ENCODE measurements at places on chromosomes 3 and 15.
A peak's percentile ranks its signal among the peaks of the same experiment; 100 is the strongest.

- DNase-seq: no peak
These were observed 24.1 kb upstream of the GP9 start for GRCh38 chr3:129036222-129037092.

GRCh38 chr3:10353160-10353559 lies 32.2 kb upstream of the SEC13 start:
- no peak for DNase-seq

DNA sequence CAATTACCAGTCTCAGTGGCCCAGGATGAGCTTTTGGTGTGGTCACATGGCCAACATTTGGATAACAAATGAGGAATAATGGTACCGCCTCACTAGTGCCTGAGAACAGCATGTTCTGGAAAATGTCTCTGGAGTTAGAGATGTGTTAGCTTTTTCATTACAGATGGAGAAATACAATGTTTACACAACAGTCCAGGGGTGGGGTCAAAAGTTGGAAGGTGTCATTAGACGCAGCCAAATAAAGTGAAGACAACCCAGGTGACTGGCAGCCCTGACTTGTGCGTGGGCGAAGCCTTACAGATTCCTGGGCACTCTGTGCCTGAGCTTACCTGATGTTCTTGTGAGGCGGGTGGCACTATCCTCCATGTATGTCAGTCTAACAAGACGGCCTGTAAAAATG lies 12.8 kb downstream of the IL17RB start:
- no peak for DNase-seq

DNA sequence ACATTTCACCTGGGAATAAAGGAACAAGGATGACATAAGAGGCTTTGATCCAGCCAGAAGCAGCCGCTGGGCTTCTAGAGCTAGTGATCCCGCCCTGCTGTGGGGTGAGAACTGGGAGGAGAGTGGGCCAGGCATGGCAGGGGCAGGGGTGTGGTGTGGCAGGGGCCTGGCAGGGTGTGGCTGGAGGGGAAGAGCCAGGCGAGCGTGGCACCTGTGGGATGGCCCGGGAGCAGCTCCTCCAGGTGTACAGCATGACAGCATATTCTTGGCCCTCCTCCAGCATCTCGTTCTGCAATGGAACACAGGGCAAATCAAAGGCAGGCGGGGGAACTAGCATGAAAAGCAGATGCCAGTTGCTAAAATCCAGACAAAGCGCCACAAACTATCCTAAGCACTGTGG lies 35.5 kb downstream of the CYFIP1 start:
- no peak for DNase-seq

- DNase-seq: no peak
These were observed 66.6 kb downstream of the C3orf20 start for GRCh38 chr3:14741510-14741909.

DNA sequence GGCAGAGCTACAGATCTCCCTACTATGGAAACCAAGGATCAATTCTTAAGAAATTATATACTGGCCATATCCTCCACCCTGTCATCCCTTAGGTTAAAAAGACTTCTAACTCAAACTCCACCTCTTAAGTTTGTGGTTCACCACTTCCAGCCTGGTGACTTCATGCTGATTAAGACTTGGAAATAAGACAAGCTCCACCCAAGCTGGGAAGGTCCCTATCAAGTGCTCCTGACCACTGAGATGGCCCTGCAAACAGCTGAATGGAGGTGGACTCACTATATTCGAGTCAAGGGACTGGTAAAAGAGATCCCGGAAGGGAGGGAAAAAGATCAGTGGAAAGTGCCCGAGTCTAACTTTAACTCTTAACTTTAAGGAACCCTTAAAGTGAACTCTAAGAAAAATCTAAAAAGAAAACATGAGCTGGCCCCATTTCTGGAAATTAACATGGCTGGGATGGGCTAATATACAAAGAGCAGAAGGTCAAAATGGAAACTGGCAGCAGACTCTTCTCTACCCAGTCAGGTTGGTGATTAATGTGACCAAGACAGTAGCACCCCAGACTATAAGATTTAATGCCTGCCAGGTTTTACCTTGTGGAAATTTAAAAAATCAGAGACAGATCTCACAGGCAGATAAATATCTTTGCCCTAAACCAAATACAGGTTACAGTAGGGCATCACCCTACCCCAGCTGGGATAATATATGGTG lies 43.9 kb downstream of the PPCDC start:
- no peak for DNase-seq

GRCh38 chr3:76203578-76203977 lies 418.2 kb upstream of the ZNF717 start:
- no peak for DNase-seq

DNA sequence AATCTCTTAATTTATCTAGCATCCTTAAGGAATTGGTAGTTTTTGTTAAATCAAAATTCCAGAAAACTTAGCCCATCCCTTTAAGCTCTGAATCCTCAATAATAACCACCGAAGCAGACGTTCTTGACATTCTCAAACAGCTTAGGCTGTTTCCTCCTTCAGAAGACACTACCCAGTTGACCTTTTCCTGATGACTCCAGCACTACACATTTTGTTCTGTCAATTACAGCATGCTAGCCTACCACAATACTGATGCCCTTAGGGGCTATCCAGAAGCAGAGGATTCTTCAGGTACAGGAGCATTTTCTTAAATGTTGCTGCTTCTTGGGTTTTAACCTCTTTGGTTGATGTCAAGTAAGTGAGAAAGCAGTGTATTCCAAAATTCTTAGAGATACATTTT lies 33.4 kb downstream of the ETV5 start:
- DNase-seq: no peak

GRCh38 chr3:29335438-29335837 lies 54.6 kb downstream of the RBMS3 start:
- no peak for DNase-seq

- DNase-seq: no peak
These were observed 762.2 kb upstream of the ALCAM start for GRCh38 chr3:104604326-104605010.

- no peak for DNase-seq
These were observed 25.5 kb upstream of the COL6A6 start for GRCh38 chr3:130491431-130491830.

GRCh38 chr15:67559158-67559557 lies 16.7 kb downstream of the MAP2K5 start:
- no peak for DNase-seq

- no peak for DNase-seq
These were observed 75.6 kb downstream of the FBXL22 start for GRCh38 chr15:63672775-63673174.

DNA sequence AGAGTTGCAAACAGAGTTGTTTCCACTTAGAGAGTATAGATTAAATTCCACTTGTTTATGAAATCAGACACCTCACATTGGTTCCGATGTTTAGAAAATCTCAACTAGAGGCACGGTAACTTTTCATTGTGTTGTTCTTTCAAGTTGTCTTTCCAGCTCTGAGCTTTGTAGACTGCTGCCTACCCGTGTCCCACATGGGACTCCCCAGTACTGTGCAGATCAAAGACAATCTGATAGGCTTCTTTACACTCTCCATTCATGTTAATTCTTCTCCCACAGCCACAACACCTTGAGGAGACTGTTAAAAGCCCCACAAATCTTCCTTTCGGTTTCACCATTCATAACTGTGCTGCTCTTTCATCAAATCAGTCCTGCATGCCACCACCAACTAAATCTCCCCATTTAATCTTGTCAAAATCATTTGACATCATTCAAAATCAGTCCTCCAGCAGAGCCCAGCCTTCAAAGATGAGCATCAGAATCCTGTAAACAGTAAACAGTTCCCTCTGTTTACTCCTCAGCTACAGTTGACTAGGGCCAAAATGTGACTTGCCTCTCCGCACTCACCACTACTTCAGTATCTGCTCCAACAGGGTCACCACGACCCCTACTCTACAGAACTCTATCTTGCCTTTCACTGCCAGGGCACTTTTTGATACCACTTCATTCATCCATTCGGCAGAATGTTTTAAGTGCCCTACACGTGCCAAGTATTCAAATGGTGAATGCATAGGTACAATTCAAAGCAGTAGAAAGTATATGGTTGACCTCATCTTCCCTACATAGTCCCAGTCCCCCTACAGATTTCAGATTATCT lies 8.3 kb downstream of the ANXA2 start:
- DNase-seq: peak; percentile 80

- no peak for DNase-seq
These were observed 268.6 kb downstream of the SV2B start for GRCh38 chr15:91368611-91369010.

- no peak for DNase-seq
These were observed 40.0 kb downstream of the CTXND1 start for GRCh38 chr15:80211976-80212375.

GRCh38 chr15:101614001-101614585 lies 38.1 kb downstream of the TM2D3 start:
- DNase-seq: no peak

DNA sequence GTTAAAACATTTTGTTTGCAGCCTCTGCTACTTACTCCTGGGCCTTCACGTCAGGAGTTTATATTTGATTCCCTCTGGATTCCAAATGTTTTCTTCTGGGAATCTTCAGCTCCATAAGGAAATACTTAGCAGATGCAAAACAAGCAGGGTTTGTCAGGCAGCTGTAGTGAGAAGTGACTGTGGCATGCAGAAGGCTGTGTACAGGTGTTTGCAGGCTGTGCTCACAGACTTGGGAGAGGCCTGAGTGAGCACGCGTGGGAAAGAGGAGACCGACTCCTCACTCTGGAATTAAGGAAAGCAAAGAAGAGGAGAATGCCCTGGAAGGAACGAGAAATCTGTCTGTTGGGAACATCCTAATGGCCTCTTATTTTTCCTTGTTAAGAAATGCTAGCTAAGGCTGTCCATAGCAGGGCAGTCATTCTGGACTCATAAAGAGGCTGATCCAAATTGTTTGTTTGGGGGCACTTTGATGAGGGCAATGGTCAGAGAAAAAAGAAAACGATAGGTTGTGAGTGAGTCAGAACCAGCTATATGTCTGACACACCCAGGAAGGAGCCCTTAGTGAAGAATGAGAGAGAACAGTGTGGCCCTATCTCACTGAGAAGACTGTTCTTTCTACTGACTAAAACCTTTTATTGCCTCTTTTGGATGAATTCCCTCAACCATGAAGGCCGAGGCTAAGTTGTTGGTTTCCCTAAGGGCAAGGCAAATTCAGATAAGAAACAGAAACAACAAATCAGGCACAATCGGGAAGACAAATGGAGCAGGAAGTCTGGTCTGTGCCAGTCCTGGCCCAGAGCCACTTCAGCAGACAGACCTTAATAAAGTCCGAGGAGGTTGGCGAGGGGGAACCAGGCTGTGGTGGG lies 82.6 kb downstream of the TGFBR2 start:
- DNase-seq: no peak

- no peak for DNase-seq
These were observed 113.0 kb downstream of the TP63 start for GRCh38 chr3:189744235-189744634.

- no peak for DNase-seq
These were observed 4.4 kb downstream of the ALPK3 start for GRCh38 chr15:84821501-84822021.

DNA sequence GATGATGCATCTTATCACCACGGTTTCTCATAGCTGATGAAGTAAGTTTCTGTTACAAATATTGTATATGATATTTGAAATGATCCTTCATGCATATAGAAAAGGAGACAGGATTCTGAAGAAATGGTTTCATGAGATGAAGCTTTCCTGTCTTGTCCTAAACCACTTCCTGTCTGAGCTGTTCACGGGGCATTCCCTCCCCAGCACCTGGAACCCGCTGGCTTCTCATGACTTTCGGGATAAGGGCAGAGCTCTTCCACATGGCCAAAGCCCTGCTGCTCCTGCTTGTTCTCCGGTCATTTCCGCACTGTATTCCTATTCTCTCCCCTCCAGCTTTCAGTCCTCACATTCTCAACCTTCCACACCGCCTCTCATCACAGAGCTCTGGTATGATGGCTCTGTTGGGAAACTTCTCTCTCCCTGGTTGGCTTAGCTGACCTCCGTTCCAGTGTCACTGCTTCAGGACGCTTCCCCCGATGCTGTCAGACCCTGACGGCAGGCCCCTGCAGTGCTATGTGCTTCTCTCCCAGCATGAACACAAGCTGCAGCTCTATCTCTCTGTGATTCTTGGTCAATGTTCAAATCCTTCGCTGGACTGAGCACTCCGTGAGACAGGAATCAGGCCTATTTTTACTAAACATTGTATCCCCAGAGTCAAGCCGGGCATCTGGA lies 86.9 kb upstream of the HERC1 start:
- no peak for DNase-seq

GRCh38 chr15:41128174-41128902 lies 12.3 kb upstream of the INO80 start:
- DNase-seq: no peak

Measured in CD8-positive, alpha-beta T cell (primary cell).